ENCODE measurements at places on chromosomes 12 and 14.

DNA sequence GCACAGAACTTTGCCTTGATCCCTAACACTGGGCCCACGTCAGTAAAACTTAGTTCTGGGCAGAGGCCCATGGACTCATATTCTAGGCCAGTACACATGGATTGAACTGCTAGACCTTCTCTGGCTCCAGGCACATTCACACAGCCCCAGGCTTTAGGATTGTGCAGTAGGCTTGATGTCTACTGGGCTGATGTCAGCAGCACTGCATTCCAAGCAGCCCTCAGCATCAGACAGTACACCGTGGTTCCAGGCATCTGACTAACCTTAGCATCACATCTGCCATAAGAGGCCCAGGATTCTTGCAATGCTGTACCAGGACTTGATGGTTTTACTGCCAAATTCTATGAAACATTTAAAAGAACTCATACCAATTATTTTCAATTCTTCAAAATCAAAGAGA lies 301.9 kb downstream of the CCER1 start:
- no peak for DNase-seq

- no peak for DNase-seq
These were observed 9.2 kb downstream of the FOXN3 start for GRCh38 chr14:89407856-89408255.

DNA sequence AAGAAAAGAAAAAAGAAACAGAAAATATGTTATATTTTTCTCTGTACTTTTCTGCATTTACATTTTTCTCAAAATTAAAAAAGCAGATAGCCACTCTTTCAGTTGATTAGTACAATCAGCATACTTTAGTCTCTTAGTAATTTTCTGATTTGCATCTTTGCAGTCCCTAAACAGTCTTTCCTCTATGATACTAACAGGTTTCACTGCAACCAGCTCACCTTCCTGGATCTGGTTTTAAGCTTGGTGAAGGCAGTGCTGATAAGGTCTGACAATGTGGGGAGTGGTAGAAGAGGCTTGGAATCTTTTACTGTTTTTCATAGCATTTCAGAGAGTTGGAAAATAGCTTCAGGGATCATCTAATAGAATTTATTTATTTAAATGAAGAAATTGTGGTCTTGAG lies 457.6 kb downstream of the ZFP36L1 start:
- no peak for DNase-seq

DNA sequence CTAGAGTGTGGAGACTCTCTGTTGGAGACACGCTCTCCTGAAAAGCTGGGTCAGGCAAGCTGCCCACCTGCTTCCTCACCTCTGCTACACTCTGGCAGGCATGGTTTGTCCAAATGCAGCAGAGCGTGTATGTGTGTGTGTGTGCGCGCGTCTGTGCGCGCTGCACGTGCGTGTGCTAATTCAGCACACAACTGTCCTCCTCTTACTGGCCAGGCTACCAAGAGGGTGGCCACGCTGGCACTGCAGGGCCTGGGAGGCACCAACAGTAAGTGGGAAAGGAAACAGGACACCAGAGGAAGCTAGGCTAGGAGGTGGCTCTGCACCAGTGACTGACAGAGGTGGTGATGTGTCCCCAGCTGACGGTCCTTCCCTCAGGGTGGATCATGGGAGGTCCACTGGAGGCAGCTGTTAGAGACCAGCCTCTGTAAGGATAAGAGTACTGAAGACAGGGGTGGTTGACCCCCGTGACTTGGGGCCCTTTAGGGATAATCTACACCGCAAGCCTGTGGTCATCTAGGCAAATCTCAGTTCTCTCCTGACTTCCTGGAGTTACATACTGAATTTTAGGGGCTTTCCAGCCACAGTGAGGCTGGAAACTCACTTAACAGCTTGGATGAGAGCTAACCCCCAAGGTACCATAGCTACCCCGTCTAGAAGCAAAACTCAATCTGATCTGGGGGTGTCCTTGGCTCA lies 15.6 kb upstream of the TFCP2 start:
- DNase-seq = no peak

DNA sequence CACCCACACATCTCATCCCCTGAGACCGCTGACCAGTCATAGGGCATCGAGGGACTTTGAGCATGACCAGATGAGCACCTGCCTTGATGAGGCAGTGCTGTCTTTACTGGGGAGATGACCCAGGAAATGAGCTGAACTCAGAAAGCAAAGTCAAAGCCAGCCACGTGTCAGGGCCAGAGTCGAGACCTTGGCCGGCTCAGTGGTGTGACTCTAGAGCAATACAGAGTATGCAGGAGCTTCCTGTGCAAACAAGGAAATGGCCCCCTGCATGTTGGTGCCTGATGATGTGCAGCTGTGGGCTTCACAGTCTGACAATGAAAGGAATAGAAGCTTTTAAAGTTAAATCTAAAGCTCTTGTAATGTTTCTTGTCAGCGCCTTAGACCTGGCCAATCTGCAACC lies 332.9 kb downstream of the PCNX1 start:
- DNase-seq = no peak

GRCh38 chr14:57071639-57072038 lies 197.1 kb downstream of the EXOC5 start:
- DNase-seq = no peak

GRCh38 chr14:58048219-58048618 lies 103.8 kb downstream of the ARMH4 start:
- DNase-seq = no peak

DNA sequence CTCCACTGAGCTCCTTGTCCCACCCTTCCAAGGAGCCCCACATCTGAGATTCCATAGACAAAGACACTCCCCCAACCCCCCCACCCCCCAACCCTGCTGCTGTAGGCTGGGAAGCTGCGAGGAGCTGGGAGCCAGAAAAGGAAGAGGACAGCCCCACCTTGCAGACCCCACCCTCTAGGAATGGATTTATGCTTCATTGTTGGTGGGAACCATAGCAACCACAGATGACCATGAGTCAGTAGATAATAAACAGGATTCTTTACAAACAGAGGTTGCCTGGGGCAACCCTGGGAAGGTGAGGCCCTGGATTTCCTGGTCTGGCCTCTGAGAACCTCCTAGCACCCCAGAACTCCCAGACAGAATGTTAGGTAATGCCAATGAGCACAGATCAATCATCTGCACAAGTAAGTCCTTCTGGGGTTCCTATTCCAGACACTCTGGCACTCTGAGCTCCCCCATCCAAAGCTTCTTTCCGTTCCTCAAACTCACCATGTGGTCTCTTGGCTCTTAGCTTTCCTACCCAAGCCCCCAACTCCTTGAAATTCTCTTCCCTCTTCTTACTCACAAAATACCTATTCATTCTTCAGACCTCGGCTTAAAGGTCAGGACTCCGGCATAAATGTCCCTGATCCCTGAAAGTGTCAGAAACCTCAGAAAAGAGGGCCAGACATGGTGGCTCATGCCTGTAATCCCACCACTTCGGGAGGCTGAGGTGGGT lies 15.2 kb upstream of the PLEKHG6 start:
- DNase-seq = no peak

GRCh38 chr14:100325958-100326357 lies 2.8 kb downstream of the SLC25A47 start:
- DNase-seq = no peak

DNA sequence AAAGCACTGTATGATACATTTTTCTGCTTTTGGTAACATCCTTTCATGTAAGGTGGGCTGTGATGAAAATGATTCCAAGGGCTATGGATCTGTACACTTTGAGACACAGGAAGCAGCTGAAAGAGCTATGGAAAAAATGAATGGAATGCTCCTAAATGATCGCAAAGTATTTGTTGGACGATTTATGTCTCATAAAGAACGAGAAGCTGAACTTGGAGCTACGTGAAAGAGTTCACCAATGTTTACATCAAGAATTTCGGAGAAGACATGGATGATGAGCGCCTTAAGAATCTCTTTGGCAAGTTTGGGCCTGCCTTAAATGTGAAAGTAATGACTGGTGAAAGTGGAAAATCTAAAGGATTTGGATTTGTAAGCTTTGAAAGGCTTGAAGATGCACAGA lies 22.1 kb upstream of the SRGAP1 start:
- no peak for DNase-seq

DNA sequence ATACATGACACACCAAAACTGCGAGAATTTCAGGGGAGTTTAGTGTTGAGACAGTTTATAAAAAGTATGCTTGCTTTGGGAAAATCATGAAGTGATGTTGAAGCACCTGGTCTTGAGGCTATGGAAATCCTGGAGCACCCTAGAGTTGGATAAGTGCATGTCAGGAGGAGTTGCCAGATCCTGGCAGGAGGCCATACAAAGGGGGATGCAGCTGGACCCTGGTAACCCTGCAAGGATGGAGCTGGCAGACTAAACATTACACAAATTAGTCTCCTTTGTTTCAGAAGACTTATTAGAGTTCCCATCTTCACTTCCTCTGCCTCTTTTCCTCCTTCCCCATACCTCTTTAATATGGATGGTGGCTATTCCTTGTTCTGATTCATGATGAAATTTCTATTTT lies 907.0 kb downstream of the BCL11B start:
- DNase-seq = no peak

DNA sequence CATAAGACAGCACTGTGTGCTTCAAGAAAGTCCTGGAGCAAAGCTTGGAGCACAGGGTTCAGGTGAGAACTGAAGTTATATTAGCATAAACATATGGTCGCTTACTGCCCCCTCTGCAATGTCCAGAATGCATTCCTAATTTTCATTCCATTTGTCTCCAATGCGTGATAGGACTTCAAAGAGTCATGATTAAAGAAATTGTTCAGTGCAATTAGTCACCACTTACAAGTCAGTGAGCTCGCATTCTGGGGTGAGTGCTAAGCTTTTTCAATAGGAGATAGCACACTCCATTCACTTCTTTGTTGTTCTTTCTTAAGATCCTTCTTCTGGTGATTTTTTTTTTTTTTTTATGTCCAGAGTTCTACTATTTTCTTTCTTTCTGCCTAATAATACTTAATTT lies 398.4 kb downstream of the SYT1 start:
- DNase-seq = no peak

DNA sequence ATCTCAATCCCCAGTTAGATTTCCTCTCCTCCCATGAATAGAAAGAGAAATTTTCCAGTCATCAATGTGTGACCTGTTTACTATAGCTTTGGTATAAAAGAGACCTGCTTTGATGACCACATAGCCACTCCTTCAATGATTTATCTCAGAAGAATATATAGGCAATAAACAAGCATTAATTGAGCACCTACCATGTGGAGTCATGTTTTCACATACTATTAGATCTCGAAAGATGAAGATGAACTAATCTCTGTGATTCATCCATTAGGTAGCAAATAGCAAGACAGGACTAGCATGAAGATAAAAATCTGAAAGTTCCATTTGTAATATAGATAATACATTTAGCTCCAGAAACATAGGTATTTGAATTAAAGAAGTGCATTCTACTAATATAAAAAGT lies 40.5 kb downstream of the SLCO1A2 start:
- no peak for DNase-seq

DNA sequence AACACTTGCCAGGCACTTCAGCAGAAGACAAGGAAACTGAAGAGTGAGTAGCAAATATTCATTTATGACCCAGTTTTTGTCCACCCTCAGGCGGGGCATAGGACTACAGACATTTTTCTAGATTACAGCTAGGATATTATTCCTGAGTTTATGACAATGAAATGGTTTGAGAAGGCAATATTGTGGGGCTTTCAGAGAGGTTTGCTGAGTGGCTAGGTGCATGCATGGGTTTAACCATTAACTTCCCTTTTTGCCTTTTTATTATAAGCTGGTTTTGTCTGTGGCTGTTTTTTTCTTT lies 104.0 kb upstream of the BCAT1 start:
- DNase-seq = no peak

DNA sequence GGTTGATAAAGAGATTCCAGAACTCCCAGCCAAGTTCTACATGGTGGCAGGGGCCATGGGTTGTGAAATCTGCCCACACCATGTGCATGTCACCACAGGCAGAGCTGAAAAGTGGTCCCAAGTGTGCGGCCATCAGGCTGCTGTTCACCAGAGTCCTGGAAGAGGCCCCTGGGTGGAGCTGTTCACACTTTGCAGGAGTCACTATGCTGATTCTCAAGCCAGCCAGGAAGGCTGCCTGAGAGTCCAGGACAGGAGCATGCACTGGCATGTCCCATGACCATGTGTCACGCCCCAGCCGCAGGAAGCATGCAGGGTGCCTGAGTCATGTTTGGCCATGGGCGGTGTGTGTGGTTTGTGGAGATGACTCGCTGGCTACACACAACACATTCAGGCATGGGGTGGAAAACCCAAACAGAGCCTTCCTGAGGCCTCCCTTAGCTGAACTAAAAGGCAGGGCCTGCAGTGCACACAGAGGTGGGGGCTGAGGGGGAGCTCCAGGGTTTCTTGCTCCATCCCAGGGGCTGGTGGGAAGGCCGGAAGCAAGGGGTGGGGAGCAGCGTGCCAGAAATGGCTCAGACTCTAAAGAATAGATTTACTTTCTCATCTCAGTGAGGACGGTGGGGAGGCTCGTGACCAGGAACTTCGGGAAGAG lies 19.4 kb downstream of the ABCB9 start:
- DNase-seq = no peak

GRCh38 chr12:38282886-38283285 lies 33.7 kb upstream of the ALG10B start:
- DNase-seq = no peak

DNA sequence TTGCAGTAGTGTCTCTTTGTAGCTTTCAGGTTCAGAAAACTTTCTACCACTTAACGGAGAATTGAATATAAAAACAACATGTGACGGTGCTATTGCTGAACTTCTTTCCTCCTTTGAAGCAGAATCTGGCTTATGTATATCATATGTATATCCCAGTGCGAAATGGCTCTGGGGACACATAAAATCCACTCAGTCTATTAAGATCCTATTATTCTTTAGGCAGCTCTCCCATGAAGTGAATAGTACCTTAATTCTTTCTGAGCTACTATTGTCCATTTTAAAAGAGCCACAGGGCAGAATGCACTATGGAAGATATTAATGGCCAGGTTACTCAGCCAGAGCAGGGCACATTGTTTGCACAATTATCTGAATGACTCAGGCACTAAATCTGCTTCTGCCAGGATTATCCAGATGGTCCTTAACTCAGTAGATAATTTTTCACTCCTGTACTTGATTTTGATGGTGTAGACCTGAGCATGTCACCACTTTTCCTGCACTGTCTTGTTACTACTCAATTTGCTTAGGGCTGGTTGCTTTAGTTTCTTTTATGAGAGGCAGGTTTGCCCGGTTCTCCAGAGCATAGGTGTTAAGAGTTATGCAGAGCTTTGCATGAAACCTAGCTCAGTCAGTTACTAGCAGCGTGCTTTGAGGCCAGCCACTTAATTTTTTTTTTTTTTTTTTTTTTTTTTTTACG lies 5.5 kb downstream of the CNTN1 start:
- no peak for DNase-seq

- no peak for DNase-seq
These were observed 118.2 kb downstream of the GPR135 start for GRCh38 chr14:59346796-59347510.

Data from NCI-H1436 treated with DMSO at 0.1 percent for 48 hours (cell line).